ENCODE measurements at places on chromosomes 6 and 20.

GRCh38 chr6:6701864-6702263 is 113.3 kb downstream of the LY86 start:
- no peak for DNase-seq

- DNase-seq = no peak
Observed at GRCh38 chr6:157732416-157733161, 90.5 kb upstream of the SNX9 start.

- DNase-seq = no peak
Observed at GRCh38 chr20:39155971-39156370, 193.8 kb downstream of the DHX35 start.

GRCh38 chr6:43763812-43764522 is 6.0 kb upstream of the VEGFA start:
- no peak for DNase-seq

DNA sequence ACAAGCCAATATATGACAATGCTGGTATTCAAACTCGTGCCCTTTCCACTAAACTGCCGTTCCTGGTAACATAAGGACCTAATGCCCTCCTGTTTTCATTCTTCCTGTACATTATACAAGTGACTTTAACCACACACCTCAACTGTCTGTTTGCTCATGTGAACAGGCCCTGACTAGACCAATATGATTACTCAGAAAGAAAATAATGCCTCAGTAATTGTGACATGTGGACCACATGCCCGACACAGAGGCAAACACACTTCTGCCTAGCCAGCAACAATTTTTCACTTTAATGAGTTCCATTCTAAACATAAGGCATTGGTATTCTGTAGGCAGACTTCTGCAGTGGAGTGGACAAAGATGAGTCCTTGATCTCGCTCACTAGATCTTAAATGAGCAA is 30.0 kb downstream of the SLC22A16 start:
- DNase-seq = no peak

DNA sequence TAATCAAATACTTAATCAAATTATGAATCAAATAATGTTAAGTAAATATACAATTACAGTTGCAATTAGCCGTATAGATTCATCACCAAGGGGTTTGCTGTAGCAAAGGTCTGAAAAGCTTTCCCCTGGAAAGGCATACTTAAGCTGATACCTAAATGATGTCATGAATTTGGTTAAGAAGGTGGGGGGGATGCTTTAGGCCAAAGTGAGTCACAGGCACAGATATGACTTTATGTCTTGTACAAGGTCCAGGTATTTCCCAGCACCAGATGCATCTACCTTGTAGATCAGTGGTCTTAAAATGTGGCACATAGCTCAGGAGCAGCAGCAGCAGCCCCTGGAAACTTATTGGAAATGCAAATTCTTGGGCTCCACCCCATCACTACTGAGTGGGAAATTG is 557.3 kb upstream of the CDH4 start:
- no peak for DNase-seq

DNA sequence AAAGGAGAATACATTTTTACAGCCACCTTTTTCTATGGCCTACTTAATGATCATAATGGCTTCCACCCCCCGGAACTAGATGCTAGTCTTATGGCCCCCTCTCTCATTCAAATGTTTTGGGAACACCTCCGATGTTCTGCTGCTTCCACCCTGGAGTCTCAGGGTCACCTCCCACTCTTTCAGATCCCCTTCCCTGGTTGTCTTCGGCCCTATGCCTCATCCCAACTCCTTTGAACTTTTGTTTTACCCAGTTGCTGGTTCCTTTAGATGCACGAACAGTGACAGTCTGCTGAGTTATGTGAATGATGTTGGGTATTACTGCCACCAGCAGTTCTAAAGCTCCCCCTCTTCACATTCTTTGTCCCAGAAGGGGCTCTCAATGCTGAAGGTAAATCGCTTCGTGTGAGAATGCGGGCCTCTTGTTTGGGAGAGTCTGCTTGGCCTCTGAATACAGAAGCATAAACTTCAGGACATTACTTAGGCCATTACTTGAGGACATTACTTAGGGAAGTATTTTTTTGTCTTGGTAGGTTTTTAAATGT is 309.1 kb downstream of the SOX4 start:
- DNase-seq = no peak

DNA sequence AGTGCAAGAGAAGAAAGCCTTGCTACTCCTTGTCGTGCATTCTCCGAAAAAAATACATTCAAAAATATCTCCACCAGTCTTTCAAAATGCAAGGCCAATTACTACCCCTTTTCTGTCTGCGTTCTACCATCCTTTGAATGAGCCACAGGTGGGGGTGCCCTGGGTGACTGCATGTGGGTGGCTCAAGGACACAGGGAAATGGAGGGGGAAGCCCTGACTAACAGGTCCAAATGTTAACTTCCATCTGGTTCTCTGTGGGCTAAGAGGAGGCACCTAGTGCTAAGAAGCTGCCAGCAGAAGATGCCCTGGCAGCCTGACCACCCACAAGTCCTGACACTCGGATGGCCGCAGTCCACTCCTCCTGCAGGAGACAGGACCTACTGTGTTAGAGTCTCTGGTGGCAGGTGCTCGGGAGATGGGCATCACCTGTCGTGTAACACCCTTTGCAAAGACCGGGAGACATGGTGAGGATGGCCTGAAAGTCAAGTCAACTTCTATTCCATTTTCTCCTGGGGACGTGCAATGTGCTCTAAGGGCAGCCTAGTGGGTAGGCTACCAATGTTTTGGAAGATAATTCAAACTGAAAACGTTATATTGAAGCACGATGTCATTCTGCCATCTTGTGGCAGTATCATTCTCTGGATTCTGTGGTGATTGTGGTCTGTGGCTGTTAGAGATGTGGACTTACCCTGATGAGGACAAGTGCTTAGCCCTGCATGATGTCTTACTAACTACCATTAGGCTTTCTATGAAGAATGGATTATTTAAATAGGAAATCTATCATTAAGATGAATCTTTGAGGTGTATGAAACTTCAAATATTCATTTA is 27.4 kb upstream of the IGF2R start:
- no peak for DNase-seq

- DNase-seq = no peak
Observed at GRCh38 chr6:95364016-95364604, 213.2 kb upstream of the MANEA start.

Data from amniotic stem cell (primary cell).